ENCODE measurements at places on chromosomes 6 and 20. TPM values are rescaled to one million over a fixed set of nuclear protein-coding genes. Genes with fewer than 3 reads are reported as not detected.

Gene DAAM2
- not detected for polyA plus RNA-seq

Gene TPD52L1
- polyA plus RNA-seq = 0.67 TPM

Gene FOXS1
- polyA plus RNA-seq = not detected

Gene THBS2
- polyA plus RNA-seq = not detected

Gene POLR3F
- polyA plus RNA-seq = 9.3 TPM

Gene COL12A1
- polyA plus RNA-seq = not detected

Gene TRIM40
- not detected for polyA plus RNA-seq

Gene KCNS1
- polyA plus RNA-seq = 0.07 TPM

Gene CCDC170
- polyA plus RNA-seq = not detected

Gene RPL10A
- 1,203 TPM for polyA plus RNA-seq

Gene ZC3H12D
- 2.3 TPM for polyA plus RNA-seq

Gene SCRT2
- polyA plus RNA-seq = not detected

Gene TCF21
- polyA plus RNA-seq = not detected

Gene COL19A1
- polyA plus RNA-seq = not detected

Gene SLC22A7
- polyA plus RNA-seq = not detected

Gene SLC12A5
- not detected for polyA plus RNA-seq

Gene SLC17A5
- 7.9 TPM for polyA plus RNA-seq

Gene MUC22
- polyA plus RNA-seq = not detected

Gene MYT1
- not detected for polyA plus RNA-seq

Gene MEI4
- polyA plus RNA-seq = not detected

Gene FAM83C
- not detected for polyA plus RNA-seq

Gene KCNK16
- not detected for polyA plus RNA-seq

Gene CUTA
- 466 TPM for polyA plus RNA-seq

All from naive thymus-derived CD4-positive, alpha-beta T cell (primary cell).